ENCODE measurements at places on chromosomes 5 and 9.

- no peak for DNase-seq
Measured at GRCh38 chr5:103126557-103126956, 6.5 kb downstream of the PPIP5K2 start.

DNA sequence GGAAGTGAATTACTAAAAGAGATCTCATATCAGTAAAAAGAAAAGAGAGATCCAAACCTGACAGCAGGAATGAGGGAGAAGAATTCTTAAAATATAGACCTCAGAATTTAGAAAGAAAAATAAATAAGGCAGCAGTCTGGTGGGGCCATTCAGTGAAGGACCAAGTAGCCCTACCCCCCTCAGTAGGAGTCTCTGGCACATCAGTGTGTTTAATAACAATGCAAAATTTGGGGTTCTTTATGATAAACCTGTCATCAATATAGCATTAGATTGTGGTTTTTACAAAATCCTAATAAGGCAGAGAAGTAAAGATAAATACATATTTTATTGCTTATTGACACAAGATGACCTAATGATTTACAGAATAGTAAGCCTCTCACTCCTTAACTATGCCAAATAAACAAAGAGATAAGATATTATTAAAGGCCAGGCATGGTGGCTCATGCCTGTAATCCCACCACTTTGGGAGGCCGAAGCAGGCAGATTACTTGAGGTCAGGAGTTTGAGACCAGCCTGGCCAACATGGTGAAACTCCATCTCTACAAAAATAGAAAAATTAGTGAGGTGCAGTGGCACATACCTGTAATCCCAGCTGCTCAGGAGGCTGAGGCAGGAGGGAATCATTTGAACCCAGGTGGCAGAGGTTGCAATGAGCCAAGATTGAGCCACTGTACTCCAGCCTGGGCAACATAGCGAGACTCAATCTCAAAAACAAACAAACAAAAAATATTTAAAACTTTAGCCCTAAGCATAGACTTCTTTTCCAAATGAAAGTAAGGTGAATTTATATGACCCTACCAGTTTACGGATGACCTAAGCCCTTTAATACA, 108.6 kb downstream of the BASP1 start:
- DNase-seq, result no peak

- no peak for DNase-seq
Measured at GRCh38 chr5:110612794-110613247, 113.7 kb downstream of the TMEM232 start.

- no peak for DNase-seq
Measured at GRCh38 chr5:9765419-9766140, 135.4 kb upstream of the TAS2R1 start.

DNA sequence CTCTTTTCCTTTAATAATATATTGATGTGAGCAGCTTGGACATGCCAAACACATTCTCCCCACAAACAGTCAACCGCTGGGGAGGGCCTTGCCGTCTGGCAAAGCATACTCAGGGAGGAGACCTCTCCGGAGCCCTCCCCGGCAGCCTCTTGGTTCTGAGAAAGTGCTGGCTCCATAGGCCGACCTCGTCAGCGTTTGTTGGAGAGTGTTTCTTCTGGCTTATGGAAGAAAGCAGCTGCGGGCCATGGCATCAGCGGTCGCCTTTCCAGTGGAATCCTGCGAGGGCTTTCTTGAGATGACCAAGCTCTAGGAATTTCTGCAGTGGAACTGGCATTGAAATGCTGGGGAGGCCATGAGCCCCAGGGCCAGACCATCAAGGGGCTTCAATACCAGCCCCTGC, 405.7 kb upstream of the IRX4 start:
- DNase-seq, result no peak

DNA sequence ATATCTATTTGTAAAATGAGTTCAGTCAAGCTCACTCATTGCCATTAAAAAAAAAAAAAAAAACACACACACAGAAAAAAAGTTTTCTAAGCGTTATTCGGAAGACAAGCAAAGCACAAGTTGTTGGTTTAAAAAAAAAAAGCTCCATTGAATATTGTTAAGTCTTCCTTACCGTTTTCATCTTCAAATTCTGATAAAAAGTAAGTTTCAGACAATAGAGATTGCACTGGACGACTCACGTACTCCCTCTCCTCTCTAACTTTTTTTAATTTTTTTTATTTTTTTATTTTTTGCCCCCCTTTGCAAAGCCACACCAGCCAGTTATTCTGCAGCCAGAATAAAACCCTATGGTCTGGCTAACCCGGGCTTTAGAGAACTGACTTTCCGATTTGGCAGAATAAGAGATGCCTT, 544 bp downstream of the ADAMTS6 start:
- DNase-seq, result no peak
